Gastroesophageal sphincter (tissue), 4 donors: ENCODE measurements at places on chromosomes 3 and 15.

- ATAC-seq, result no peak
Measured at GRCh38 chr3:17087509-17087908, 202.8 kb downstream of the PLCL2 start.

DNA sequence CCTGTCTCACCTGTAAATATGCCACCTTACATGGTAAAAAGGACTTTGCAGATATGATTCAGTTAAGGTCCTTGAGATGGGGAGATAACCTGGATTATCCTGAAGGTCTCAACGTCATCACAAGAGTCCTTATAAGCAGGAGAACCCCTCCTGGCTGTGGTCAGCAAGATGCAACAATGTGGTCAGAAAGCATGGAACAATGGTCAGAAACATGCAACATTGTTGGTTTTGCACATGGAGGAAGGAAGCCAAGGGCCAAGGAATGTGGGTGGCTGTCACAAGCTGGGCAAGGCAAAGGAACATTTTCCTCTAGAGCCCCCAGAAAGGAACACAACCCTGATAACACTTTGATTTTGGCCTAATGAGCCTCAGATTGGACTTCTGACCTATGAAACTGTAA, 9.4 kb upstream of the SUMF1 start:
- ATAC-seq, result no peak

- no peak for ATAC-seq
Measured at GRCh38 chr3:155495387-155495786, 201.9 kb upstream of the STRIT1 start.

DNA sequence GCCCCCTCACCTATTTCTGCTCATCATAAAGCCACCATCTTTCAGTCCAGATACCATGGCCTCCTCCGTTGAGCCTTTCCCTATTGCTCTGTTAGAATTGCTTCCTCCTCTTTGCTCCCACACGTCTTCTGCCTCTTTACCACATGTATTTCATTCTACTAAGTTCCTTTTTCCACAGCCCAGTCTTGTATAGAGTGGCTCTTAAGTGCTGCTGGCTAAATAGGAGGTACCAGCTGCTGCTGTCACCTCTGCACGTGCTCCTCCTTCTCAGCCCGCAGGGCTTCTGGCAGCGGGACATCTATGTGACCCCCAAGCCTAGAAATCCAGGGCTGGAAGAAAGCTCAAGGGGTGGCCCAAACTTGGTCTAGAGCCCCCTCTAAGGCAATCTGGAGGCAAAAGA, 38.8 kb upstream of the PLXND1 start:
- no peak for ATAC-seq

DNA sequence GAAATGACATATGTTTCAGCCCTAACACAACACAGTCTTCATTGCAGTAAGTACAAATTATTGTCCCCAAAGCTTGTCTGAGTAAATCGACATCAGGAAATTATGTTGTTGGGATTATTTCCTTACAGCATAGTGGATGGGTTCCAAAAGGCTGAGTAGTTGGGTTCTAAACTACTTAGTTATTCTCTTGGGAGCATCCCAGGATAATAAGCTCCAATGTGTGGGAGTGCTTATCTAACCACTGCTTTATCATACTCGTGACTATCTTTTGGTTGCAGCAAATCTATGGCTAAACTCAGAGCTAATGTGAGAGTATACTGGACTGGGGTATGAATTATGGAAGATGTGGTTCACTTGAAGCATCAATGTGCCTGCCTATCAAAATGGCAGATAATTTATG, 128.5 kb downstream of the RBMS3 start:
- no peak for ATAC-seq

DNA sequence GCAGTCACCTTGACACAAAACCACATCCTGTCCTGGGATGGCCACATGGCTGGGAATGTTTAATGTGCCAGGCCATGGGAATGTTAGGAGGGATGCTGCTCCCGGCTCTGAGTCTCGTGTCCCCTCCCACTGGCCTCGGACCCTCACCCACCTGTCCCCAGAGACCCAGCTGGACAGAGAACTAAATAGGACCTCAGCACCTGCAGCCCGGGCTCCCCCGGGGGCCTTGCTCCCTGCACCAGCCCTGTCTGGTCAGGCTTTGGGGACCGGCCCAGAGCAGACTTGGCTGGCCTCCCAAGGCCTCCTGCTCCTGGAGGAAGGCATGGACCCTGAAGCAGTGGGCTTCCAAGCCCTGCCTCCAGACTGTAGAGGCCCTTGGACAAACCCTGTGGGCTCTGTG, 100.0 kb upstream of the IQSEC1 start:
- no peak for ATAC-seq

DNA sequence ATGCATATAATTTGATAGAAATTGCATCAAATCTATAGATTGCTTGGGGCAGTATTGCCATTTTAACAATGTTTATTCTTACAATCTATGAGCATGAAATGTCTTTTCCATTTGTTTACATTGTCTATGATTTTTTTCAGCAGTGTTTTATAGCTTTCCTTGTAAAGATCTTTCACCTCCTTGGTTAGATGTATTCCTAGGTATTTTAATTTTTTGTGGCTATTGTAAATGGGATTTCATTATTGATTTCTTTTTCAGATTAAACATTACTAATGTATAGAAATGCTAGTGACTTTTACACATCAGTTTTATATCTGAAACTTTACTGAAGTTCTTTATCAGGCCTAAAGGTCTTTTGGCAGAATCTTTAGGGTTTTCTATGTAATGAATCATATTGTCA, 237.6 kb upstream of the STAC start:
- ATAC-seq, result no peak

DNA sequence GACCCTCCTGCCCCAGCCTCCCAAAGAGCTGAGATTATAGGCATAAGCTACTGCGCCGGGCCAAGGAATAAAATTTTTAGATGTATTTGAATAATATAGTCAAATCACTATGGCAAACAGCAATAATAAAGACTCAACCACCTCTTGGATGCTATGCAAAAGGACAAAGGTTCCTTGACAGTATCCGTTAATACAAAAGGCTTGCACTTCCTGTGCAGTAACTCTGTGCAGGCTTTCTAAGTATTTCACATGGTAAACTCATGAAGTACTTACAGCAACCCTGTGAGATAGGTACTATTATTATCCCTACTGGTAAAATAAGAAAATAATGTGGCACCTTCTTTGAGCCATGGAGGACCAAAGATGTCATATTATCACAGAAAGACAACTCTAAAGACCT, 86.8 kb downstream of the SHQ1 start:
- ATAC-seq, result no peak

DNA sequence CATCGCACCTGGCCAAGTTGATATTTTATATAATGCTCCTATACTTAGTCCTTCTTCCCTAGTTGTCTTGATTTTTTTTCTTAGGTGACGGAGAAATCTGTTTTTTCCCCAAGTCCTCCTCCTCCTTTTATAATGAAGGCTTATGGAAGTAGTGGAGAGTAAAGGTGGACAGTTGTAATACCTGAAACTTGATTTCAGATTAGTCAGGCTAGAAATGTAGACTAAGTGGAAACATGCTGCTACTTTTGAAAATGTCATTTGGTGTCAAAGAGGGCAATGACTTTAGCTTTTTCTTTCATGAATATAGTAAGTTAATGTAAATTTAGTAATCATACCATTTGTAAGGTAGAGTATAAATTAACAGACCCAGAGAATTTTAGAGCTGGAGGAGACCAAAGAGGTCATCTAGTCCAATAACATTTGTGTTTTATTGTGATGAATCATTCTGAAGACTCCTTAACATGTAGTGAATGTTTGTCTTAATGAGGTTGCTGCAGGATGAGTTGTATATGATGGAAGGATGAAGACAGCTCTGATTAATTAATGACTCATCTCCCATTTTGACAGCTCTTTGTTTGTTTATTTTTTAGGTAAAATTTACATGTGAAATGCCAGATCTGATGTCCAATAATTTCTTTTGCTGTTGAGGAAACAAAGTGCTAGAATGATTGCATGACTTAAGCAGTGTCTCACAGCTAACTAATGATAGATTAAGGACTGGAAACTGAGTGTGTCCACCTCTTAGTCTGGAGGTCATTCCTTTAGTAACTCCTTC, 8.7 kb downstream of the CTDSPL2 start:
- ATAC-seq, result no peak

DNA sequence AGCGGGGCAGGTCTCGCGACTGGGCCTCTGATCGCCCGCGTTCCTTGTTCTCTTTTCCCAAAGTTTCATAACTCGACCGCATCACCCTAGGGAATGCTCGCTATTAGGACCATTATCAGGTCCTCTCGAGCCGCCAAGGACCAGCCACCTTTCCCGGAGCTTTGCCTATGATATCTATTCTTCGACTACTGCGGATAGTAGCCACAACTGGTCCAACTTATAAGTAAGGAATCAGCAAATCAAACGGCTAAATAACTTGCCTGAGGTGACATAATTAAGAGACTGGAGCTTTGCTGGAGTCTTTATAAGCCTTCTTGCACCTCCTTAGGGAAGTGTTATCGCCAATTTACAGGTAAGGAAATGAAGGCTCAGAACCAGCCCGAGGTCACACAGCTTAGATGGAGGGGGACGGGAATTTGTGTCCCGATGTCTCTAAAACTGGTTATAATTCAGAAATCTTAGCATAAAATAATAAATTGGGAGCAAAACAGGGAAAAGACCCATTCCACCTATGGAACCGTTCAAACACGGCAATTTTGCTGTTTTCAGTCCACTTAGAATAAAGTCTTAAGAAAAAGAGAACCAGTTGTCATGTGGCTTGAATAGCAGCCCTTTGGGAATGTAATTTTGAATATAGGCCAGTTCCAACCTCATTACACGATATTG, 479 bp upstream of the PLD1 start:
- ATAC-seq, result no peak

DNA sequence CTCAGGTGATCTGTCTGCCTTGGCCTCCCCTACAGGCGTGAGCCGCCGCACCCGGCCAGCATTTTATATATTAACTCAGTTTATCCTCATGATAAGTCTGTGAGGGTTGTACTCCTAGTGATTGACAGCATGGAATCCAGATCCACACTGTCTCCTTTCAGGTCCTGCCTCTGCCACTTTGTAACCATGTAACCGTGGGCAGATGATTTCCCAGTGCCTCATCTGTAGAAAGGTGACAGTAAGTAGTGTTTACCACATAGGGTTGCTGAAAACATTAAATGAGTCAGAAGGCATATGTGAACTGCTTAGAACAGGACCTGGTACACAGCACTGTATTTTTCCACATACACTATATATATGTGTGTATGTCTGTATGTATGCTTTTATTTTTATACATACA, 2.4 kb downstream of the FYTTD1 start:
- no peak for ATAC-seq

- ATAC-seq, result no peak
Measured at GRCh38 chr3:73349657-73350056, 275.1 kb downstream of the PDZRN3 start.

DNA sequence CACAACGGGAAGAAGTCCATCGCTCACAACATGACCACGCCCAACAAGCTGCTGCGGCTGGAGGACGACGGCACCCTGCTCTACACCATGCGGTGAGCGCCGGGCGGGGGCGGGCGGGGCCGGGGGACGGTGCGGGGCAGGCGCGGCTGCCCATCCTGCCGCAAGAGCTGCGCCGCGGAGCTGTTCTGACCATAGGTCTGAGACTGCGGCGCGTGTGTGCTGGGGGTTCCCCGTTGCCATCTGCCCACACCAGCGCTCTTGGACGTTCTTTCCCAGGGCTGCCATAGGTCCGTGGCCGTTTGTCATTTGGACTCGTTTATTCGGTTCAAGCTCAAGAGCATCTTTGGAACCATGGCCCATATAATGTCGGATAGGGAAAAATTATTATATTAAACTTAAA, 16.6 kb downstream of the GABRA5 start:
- ATAC-seq, result no peak

DNA sequence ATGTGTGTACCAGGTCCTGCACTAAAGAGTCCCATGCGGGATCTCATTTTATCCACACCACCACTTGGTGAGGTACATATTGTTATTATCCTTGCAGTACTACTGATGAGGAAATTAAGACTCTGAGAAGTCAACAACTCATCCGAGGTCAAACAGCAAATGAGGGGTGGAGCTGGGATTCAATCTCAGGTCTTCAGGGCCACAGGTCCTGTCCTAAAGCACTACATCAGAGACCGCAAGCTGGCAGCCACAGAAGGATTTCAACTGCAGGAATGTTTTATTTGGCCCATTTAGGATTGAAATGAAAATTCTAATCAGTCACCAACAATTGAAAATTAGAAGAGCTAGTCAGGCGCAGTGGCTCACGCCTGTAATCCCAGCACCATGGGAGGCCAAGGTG, 131.4 kb downstream of the ADAMTS17 start:
- no peak for ATAC-seq
